ENCODE measurements at places on chromosomes 2 and 18.

DNA sequence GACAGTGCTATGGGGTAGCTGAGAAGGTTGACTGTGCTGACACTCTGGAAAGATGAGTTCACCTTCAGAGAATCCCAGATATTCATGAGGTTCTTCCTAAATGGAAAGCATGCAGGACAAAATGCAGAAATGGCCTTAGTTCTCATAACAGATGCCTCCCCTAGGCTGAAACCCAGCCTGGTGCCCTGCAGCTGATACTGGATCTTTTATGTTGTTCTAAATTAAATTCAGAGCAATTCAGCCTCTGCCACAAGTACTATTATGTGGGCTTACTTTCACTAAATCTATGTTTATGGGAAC, 172.0 kb upstream of the SERPINE2 start:
- DNase-seq = no peak

GRCh38 chr2:22520369-22521288, 864.4 kb upstream of the KLHL29 start:
- DNase-seq = no peak

DNA sequence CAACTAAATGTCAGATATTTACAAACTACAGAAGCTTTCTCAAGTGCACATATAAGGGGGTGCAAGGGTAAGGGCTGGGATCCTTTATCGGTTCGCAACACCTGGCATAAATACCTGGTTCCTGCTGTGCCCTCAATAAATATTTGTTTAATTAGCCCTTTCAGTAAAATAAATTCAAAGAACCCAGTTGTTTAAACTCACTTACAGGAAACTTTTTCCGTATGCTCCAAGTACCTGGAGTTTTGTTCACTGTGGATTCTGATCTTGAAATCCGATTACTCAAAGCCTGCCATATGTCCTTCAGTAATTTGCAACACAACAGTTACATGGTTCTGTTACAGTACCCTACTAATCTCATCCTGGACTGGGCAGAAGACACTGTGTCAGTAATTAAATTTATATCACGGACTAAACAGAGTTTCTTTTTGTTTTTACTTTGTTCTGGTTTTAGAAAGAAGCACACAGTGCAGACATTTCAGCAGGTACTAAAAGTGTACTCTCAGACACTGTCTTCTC, 36.9 kb downstream of the TBC1D8 start:
- no peak for DNase-seq

DNA sequence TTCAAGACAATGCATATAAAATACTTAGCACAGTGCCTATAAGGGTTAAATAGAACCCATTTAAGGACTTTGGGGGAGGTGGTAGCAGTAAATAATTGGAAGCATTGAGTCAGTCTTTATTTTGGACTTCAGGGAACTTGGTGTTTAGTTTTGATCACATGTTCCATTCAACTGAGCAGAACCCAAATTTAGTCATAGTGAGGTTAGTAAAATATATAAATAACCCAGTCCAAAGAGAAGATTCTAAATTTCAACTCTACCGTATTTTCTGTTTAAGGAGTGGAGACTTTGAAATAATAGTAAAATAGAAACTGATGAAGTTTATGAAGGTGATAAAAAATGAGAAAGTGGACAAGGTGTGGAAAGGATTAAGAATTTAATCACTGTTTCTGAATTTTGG, 19.7 kb downstream of the TWSG1 start:
- no peak for DNase-seq

- no peak for DNase-seq
These were observed 115.3 kb upstream of the CXCR4 start for GRCh38 chr2:136233298-136233697.

GRCh38 chr2:241890524-241891235, 21.2 kb downstream of the RTP5 start:
- DNase-seq = no peak

GRCh38 chr2:241178961-241179360, 9.5 kb upstream of the ANO7 start:
- no peak for DNase-seq

- DNase-seq = no peak
These were observed 321.0 kb upstream of the NRP2 start for GRCh38 chr2:205361272-205361671.

All from CD8-positive, alpha-beta memory T cell (primary cell).